Activated naive CD4-positive, alpha-beta T cell treated with anti-CD3 and anti-CD28 coated beads, Interleukin-2, amount 50 U/mL, for 72 hours (primary cell): ENCODE measurements at places on chromosomes 11 and 22.

DNA sequence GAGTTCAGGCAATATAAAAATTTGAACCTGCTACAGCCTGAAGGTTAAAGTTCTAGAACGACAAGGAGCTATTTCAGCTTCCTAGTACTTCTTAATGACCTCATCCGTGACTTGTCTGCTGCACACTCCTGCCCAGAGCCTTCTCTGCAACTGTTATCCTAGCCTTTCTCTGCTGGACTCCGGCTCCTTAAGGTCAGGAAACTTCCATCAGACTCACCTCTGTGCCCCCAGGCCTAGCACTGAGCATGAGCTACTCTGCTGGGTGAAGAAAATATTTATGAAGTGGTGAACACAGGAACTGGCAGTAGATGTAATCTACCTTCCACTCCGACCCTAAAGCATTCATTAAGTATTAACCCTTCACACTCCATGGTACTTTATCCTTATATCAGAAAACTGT lies 18.4 kb downstream of the CSNK2A3 start:
- no peak for DNase-seq

- peak; percentile 58 for DNase-seq
Measured at GRCh38 chr11:64489831-64490441, 101.1 kb upstream of the SLC22A12 start.

- no peak for DNase-seq
Measured at GRCh38 chr11:111960916-111961315, 23.8 kb downstream of the DIXDC1 start.

DNA sequence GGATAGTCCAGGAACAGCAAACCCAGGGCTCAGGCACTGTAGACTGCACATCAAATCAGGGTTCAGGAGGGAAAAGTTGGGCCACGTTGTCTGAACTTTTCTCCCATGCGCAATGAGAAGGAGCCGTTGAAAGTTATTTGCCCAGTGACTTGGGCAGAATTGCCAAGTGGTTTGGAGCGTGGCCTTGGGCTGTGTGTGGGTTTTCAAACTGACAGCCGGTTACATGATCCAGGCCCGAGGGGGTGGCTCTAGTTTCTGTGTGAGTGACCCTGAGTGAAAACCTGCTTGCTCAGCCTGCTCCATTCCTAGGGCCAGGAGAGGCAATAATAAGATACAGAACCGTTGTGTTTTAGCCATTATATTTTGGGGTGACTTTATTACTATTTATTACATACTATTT lies 20.3 kb downstream of the MB start:
- no peak for DNase-seq

DNA sequence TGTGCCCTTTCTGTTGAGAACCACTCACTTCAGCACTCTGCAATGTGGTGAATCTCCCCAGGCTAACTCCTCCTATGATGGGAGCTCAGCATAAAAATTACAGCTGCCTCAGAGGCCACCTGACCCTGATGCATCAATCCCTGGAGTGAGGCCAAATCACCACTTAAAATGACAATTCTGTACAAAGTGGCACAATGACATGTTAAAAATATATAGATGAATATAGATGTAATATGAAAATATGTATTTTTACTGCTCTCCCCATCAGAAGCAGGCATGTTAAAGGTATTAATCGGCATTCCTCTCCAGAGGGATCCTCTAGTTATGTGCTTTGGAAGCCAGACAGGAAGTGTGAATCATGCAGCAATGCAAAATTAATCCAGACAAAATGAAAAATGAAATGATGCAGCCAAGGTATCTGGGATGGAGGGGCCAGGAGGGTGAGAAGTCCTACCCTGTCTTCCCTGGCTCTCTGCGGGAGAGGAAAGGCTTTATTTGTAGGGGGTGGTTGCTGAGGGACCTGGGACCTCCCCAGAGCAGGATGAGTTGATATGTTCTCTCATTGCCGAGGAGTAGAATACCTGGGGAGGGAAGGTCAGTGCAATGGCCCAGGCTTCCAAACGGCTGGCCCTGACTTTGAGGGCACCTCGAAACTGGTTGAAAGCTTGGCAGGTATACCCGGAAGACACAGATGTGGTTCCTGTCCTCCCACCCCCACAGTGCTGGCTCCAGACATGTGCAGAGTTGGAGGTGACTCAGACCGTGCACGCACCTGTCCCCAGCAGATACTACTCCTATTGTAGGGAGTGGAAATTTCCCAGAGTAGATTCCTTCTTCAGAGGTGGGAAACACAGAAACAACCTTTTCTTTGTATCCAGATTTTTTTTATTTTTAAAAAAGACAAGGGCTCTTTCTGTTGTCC lies 347.9 kb upstream of the NCAM1 start:
- no peak for DNase-seq
